ENCODE measurements at places on chromosomes 4 and X.

- DNase-seq, result no peak
These were observed 163.9 kb downstream of the HS3ST1 start for GRCh38 chr4:11264841-11265240.

DNA sequence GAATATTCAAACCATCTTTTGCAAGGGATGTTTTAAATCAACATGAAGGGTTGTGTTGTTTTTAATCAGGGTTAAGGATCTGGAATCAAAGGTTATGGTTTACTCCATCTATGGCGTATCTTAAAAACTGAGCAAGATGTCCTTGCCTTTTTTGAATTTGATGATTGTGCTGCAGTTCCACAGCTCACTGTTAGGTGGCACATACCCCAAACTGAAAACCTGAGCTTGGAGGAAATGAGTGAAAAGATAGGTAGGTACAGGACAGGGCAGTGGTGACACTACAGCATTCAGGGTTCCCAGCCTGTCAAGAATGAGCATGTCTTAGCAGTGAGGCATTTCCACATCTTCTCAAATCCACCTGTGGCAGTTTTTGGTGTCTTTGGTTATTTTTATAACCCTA, 13.1 kb upstream of the EOLA1 start:
- no peak for DNase-seq

DNA sequence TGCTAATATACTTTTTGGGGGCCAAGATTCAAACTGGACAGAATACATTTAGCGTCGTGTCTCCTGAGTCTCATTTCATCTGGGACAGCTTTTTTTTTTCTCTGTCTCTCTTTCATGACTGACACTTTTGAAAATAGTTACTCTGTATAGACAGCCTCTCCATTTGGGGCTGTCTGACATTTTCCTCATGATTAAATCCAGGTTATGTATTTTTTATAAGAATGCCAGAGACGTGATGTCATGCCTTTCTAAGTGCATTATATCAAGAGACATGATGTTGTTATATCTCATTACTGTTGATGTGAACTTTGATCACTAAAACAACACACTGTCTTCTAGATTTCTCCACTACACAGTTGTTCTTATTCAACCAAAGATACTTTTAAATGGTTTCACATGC, 199.0 kb downstream of the BANK1 start:
- no peak for DNase-seq

GRCh38 chrX:10930151-10930550, 181.0 kb upstream of the HCCS start:
- no peak for DNase-seq

- DNase-seq, result no peak
These were observed 1.2 kb downstream of the CHIC2 start for GRCh38 chr4:54063229-54063628.

DNA sequence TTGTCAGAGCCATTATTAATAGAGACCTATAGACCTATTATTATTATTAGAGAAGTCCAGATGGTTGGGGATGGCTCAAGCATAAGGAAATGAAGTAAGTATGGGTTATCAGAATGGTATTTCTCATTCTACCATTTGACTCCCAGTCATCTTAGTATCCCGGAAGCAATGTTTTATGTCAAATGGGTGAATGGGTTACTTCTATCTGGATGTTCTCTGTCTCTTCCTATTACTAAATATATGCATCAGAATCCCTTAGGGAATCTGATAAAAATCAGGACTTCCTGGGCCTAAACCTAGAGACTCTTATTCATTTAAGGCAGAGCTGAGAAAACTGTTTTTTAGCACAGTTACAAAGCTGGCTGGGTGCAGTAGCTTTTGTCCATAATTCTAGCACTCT, 149.9 kb downstream of the SLC10A7 start:
- no peak for DNase-seq

- no peak for DNase-seq
These were observed 2375.8 kb upstream of the TENM3 start for GRCh38 chr4:179867300-179867878.

- no peak for DNase-seq
These were observed 341.5 kb downstream of the BCOR start for GRCh38 chrX:39756086-39756883.

GRCh38 chr4:163920426-163920825, 425.9 kb downstream of the TMA16 start:
- DNase-seq, result no peak

- DNase-seq, result no peak
These were observed 61.9 kb downstream of the ASB9 start for GRCh38 chrX:15207994-15208393.

- no peak for DNase-seq
These were observed 2.3 kb downstream of the IKBKG start for GRCh38 chrX:154549766-154550165.

DNA sequence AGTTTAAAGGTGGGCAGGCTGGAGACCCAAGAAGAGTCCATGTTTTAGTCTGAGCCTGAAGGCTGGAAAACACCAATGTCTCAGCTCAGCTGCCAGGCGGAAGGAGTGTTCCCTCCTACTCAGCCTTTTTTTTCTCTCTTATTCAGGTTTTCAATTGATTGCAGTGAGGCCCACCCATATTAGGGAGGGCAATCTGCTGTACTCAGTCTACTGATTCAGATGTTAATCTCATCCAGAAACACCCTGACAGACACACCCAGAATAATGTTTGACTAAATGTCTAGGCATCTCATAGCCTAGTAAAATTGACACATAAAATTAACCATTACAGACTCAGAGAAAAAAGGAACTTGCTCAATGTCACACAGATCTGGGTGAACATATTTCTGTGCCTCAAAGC, 347.1 kb downstream of the GBA3 start:
- no peak for DNase-seq
